ENCODE measurements at places on chromosomes 2 and 18.
A peak's percentile ranks its signal among the peaks of the same experiment; 100 is the strongest.

GRCh38 chr2:10266133-10266620 lies 36.5 kb upstream of the HPCAL1 start:
- no peak for DNase-seq

GRCh38 chr2:20650393-20650876 lies 463 bp downstream of the HS1BP3 start:
- peak; percentile 50 for DNase-seq

DNA sequence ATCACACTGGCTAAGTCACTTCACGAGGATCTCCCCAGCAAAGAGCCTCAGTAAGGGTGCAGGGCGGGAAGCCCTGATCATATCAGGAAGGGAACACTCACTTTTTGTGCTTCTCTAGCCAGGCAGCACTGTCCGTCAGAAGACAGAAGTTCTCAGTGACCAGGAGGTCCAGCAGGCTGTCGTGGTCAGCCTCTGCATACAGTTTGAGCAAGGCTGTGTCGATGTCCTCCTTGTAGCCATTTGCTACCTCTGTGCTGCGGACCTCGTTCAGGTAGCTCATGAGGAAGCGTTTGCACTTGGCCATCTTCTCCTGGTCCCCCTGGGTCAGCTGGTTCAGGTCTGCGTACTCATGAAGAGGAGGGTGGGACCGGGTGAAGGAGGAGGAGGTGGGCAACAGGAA lies 38.7 kb downstream of the GPR45 start:
- no peak for DNase-seq

DNA sequence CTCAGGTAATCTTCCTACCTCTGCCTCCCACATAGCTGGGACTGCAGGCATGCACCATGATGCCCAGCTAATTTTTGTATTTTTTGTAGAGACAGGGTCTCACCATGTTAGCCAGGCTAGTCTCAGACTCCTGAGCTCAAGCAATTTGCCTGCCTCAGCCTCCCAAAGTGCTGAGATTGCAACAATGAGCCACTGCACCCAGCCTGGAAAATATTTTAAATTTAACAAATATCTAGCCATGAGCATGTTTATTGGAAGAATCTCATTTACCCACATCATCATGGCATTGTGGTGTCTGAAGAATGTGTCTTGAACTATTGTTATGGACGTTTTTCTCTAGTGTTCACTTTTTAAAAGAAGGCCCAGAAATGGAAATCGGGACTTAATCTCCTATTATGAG lies 231.8 kb downstream of the MBD5 start:
- no peak for DNase-seq

Measured in CD4-positive, alpha-beta T cell treated with Interleukin-21 for 1 hour (primary cell).